ENCODE measurements at places on chromosomes 7 and 10. TPM values are rescaled to one million over a fixed set of nuclear protein-coding genes. Genes with fewer than 3 reads are reported as not detected.
A peak's percentile ranks its signal among the peaks of the same experiment; 100 is the strongest.

DNA sequence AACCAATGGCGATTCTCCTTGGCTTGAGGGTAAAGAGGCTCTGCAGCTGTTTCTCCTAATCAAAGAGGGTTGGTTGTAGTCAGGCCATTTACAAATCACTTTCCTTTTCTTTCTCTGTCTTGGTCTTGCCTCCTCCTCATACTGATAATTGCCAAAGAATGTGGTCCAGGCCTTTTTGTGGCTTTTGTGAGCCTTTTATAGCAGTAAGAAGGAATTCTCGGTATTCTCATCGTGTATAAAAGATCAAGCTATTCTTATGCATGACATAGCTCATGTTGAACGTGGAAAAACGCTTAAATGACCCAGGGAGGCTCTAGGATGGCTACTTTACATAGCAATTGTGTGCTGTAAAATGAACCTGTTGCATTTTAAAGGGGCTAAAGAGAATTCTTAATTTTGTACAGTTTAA is 62.6 kb downstream of the RBM20 start:
- no peak overlapping the region for H3K4me3 ChIP-seq
- no peaks in the 10 kb centered on the region for H3K4me1 ChIP-seq
- H3K27me3 ChIP-seq: no peaks in the 10 kb centered on the region

DNA sequence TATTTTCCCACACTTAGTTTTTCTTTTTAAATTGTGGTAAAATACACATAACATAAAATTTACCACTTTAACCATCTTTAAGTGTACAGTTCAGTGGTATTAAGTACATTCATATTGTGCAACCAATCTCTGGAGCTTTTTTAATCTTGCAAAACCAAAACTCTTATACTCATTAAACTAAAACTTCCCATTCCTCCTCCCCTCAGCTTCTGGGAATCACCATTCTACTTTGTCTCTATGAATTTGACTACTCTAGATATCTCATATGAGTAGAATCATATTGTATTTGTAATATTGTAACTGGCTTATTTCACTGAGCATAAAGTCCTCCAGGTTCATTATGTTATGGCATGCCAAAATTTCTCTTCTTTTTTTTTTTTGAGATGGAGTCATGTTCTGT is 86.4 kb upstream of the JAZF1 start:
- DNase-seq: no peak
- H3K27me3 ChIP-seq: no peaks in the 10 kb centered on the region
- H3K27ac ChIP-seq: no peak overlapping the region

Gene C7orf57
- total RNA-seq: 0.05 TPM

DNA sequence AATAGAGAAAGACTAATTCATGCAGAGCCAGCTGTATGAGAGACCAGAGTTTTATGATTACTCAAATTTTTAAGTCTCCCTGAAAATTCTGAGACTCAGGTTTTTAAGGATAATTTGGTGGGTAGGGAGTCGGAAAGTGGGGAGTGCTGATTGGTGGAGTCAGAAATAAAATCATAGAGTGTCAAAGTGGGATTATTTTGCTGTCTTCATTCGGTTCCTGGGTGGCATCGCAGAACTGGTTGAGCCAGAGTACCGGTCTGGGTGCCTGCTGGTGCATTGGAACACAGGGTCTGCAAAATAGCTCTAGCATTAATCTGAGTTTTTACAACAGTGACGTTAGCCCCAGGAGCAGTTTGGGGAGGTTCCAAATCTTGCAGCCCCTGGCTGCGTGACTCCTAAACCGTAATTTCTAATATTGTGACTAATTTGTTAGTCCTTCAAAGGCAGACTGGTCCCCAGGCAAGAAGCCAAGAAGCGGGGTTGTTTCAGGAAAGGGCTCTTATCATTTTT is 32.4 kb downstream of the GPRIN2 start:
- no peak for DNase-seq
- no peaks in the 10 kb centered on the region for H3K36me3 ChIP-seq
- H3K4me1 ChIP-seq: no peaks in the 10 kb centered on the region
- H3K4me3 ChIP-seq: no peak overlapping the region
- H3K27ac ChIP-seq: no peak overlapping the region

- H3K27ac ChIP-seq: no peak overlapping the region
- H3K4me3 ChIP-seq: no peak overlapping the region
- no peak for DNase-seq
- no peaks in the 10 kb centered on the region for H3K4me1 ChIP-seq
- H3K36me3 ChIP-seq: no peaks in the 10 kb centered on the region
Measured at GRCh38 chr7:145106001-145106400, 270.1 kb upstream of the TPK1 start.

- no peaks in the 10 kb centered on the region for H3K27me3 ChIP-seq
- no peak overlapping the region for H3K4me3 ChIP-seq
- DNase-seq: no peak
- H3K27ac ChIP-seq: no peak overlapping the region
- no peaks in the 10 kb centered on the region for H3K4me1 ChIP-seq
Measured at GRCh38 chr7:96855691-96856090, 146.0 kb upstream of the SEM1 start.

- H3K27me3 ChIP-seq: no peaks in the 10 kb centered on the region
- no peaks in the 10 kb centered on the region for H3K36me3 ChIP-seq
- H3K4me3 ChIP-seq: no peak overlapping the region
Measured at GRCh38 chr10:77087366-77087765, 550.2 kb downstream of the KCNMA1 start.

Gene FAM25G
- total RNA-seq: 1.2 TPM

- no peak overlapping the region for H3K4me3 ChIP-seq
- H3K27me3 ChIP-seq: no peaks in the 10 kb centered on the region
- DNase-seq: no peak
- H3K36me3 ChIP-seq: no peaks in the 10 kb centered on the region
Measured at GRCh38 chr7:124251636-124252035, 218.8 kb upstream of the TMEM229A start.

Gene PRKG1
- 7.4 TPM for total RNA-seq

Gene DGKI
- total RNA-seq: 0.33 TPM

GRCh38 chr10:69891057-69891617 is 89.4 kb downstream of the COL13A1 start:
- H3K4me1 ChIP-seq: no peaks in the 10 kb centered on the region
- DNase-seq: no peak
- H3K27ac ChIP-seq: no peak overlapping the region
- no peak overlapping the region for H3K4me3 ChIP-seq
- no peaks in the 10 kb centered on the region for H3K36me3 ChIP-seq

Gene AKR1C4
- total RNA-seq: not detected

Gene GRM8
- total RNA-seq: 0.38 TPM

GRCh38 chr7:152617056-152617455 is 58.9 kb downstream of the XRCC2 start:
- no peak overlapping the region for H3K4me3 ChIP-seq
- H3K36me3 ChIP-seq: no peaks in the 10 kb centered on the region
- no peaks in the 10 kb centered on the region for H3K27me3 ChIP-seq
- no peak overlapping the region for H3K27ac ChIP-seq
- no peaks in the 10 kb centered on the region for H3K4me1 ChIP-seq
- no peak for DNase-seq

DNA sequence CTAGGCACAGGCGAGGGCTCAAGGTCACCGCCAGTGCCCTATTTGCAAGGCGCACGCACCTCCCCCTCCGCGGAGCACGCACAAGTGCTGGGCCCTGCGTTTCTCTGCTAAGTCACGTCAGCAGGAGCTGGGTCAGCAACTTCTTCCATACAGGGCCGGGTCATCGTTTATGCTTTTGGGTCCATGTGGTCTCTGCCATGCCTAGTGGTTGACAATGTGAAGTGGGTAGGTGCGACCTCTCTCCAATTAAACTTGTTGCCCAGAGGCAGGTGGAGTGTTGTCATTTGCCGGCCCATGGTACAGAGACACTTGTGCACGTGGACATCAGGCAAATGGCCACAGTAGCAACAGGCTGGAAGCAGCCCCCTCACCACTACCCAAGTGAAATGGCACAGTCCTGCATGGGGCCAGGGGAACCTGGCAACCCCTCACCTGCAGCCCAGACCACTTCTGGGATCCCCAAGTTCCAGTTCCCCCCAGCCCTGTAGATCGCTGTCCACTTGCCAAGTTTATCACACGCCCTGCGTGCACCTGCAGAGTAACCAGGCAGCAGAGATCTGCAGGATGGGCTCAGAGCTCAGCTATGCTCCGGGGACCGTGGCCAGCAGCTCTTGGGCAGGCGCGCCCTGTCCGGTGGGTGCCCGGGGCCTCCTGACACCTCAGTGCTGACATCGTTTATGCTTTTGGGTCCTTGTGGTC is 86.1 kb upstream of the PPP2R2D start:
- no peak overlapping the region for H3K4me3 ChIP-seq
- no peaks in the 10 kb centered on the region for H3K36me3 ChIP-seq
- no peak overlapping the region for H3K27ac ChIP-seq
- no peak for DNase-seq
- H3K27me3 ChIP-seq: no peaks in the 10 kb centered on the region

GRCh38 chr7:36497775-36498174 is 108.1 kb downstream of the ANLN start:
- H3K27ac ChIP-seq: no peak overlapping the region
- no peak for DNase-seq
- H3K36me3 ChIP-seq: no peaks in the 10 kb centered on the region
- H3K27me3 ChIP-seq: no peaks in the 10 kb centered on the region

DNA sequence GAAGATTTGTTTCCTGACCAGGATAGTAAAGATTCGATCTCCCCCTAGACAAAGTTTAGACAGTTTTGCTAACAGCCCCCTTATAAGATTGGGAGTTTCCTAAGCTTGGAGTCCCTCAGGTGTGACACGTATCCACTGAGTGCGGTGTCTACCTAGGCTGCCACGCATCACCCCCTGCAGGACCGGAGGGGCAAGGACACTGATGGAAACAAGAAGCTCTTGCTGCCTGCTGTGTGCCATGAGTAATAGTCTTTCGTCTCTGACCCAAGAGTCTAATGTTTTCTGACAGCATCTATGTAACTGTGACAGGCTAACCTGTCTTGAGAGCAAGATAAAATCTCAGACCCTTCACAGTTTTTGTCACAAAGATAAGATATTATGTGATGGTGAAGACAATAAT is 173.5 kb downstream of the SEMA3E start:
- no peaks in the 10 kb centered on the region for H3K36me3 ChIP-seq
- H3K4me1 ChIP-seq: no peaks in the 10 kb centered on the region
- no peak overlapping the region for H3K27ac ChIP-seq
- H3K4me3 ChIP-seq: no peak overlapping the region
- no peak for DNase-seq

- no peaks in the 10 kb centered on the region for H3K27me3 ChIP-seq
- H3K4me3 ChIP-seq: no peak overlapping the region
- peak; percentile 80 for DNase-seq
- H3K4me1 ChIP-seq: peaks cover 7% of the 10 kb centered on the region
Measured at GRCh38 chr10:62244785-62245467, 23.7 kb downstream of the RTKN2 start.

DNA sequence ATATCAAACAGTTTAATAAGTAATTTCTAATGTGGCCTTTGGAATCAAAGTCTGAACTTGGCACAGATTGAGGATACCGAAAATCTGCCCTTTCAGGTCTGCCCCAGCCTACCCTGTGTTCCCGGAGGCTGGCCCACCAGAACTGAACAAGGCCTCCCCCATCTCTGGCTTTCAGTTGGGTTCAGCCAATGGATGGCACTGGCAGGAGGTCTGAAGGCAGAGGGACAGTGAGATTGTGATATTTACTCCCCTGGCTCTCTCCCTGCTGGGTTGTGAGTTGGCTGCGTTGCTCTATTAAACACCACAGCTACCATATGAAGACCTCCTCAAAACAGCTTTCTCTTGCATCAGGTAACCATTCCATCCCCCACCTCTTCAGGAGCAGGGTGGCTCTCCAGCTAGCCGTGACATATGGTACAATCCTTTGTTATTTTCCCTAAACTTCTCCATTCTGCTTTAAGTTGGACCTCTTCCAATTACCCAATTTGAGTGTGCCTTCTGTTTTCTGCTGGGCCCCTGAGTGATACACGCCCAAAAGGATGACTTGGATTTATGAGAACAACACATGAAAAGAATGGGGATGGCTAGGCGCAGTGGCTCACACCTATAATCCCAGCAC is 28.1 kb downstream of the DNMBP start:
- no peak overlapping the region for H3K27ac ChIP-seq
- H3K4me1 ChIP-seq: peaks cover 16% of the 10 kb centered on the region
- no peaks in the 10 kb centered on the region for H3K27me3 ChIP-seq
- peaks cover 3% of the 10 kb centered on the region for H3K36me3 ChIP-seq
- H3K4me3 ChIP-seq: no peak overlapping the region

Gene GPNMB
- 63.4 TPM for total RNA-seq

DNA sequence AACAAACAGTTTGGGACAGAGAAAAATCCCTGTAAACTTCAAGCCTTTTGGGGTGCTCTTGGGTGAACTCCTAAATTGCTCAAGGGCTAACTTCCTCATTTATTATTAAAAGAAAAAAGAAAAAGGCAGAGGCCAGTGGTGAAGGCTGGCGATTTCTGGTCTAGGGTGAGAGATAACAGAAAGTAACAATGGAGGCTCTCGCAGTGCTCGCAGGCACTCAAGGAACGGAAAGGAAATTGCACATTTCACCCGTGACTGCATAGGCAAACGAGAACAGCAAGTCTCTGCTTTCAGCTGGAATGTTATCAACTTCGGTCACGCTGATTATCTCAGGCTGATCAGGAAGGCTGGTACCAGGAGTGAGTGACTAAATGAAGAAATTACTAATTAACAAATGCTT is 70.7 kb downstream of the PRKAG2 start:
- H3K4me1 ChIP-seq: no peaks in the 10 kb centered on the region
- no peaks in the 10 kb centered on the region for H3K27me3 ChIP-seq
- H3K36me3 ChIP-seq: no peaks in the 10 kb centered on the region
- H3K27ac ChIP-seq: no peak overlapping the region
- no peak for DNase-seq
- no peak overlapping the region for H3K4me3 ChIP-seq

GRCh38 chr10:30773501-30773900 is 143.9 kb upstream of the LYZL2 start:
- no peak overlapping the region for H3K27ac ChIP-seq
- no peaks in the 10 kb centered on the region for H3K36me3 ChIP-seq
- no peaks in the 10 kb centered on the region for H3K27me3 ChIP-seq
- no peak overlapping the region for H3K4me3 ChIP-seq
- no peaks in the 10 kb centered on the region for H3K4me1 ChIP-seq
- no peak for DNase-seq
